Cardiac muscle cell (in vitro differentiated cells and primary cell): ENCODE measurements at places on chromosomes 16 and 17.
A peak's percentile ranks its signal among the peaks of the same experiment; 100 is the strongest.

GRCh38 chr17:42270170-42270535 lies 6.0 kb downstream of the STAT5B start:
- DNase-seq = no peak
- no peak overlapping the region for H3K4me3 ChIP-seq
- no peaks in the 10 kb centered on the region for H3K27me3 ChIP-seq
- H3K4me1 ChIP-seq = peaks cover 23% of the 10 kb centered on the region
- H3K36me3 ChIP-seq = no peaks in the 10 kb centered on the region

DNA sequence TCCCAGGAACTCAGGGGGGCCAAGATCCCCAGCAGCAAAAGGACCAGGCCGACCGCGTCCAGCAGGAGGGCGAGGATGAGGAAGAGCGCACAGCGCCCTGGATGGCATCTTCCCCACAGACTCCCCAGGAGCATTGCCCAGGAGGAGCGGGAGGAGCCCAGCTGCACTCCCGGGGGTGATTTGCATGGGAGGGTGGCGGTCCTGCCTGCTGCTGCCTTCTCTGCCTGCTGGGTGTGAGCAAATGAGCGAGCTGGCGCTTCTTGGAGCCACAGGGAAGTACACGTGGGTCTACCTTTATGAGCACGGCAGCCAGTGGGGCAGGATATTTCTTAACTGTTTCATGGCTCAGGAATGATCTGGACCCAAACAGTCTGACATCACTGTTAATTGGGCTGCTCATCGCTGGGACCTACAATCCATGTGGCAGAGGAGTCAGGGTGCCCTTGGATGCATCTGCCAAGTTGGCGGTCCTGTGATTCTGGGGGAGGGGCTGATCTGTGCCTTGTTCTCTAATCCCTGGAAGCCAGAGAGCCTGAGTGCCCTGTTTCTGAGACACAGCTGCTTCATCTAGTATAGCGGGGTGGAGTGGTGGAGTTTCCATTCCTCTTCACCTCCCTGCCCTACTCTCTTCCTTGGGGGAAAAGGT lies at the start of gene TMEM238L:
Gene TMEM238L, minus strand, starts transcription at position 270 of the 646 bp plus-strand sequence. Its CDS starts 136 bp downstream, at position 134.
- H3K4me1 ChIP-seq = no peaks in the 10 kb centered on the region
- H3K27ac ChIP-seq = no peak within 1 kb of the TSS
- no peaks in the 10 kb centered on the region for H3K27me3 ChIP-seq
- H3K36me3 ChIP-seq = no peaks in the 10 kb centered on the region
- no peak for DNase-seq
- H3K4me3 ChIP-seq = no peak within 1 kb of the TSS

GRCh38 chr17:59680314-59680713 lies 26.9 kb downstream of the PTRH2 start:
- no peak for DNase-seq
- no peaks in the 10 kb centered on the region for H3K4me1 ChIP-seq
- no peak overlapping the region for H3K4me3 ChIP-seq

GRCh38 chr16:22624800-22625533 lies 114.3 kb downstream of the NPIPB5 start:
- no peak overlapping the region for H3K27ac ChIP-seq
- H3K36me3 ChIP-seq = no peaks in the 10 kb centered on the region
- H3K27me3 ChIP-seq = no peaks in the 10 kb centered on the region
- no peak overlapping the region for H3K4me3 ChIP-seq
- H3K4me1 ChIP-seq = no peaks in the 10 kb centered on the region

DNA sequence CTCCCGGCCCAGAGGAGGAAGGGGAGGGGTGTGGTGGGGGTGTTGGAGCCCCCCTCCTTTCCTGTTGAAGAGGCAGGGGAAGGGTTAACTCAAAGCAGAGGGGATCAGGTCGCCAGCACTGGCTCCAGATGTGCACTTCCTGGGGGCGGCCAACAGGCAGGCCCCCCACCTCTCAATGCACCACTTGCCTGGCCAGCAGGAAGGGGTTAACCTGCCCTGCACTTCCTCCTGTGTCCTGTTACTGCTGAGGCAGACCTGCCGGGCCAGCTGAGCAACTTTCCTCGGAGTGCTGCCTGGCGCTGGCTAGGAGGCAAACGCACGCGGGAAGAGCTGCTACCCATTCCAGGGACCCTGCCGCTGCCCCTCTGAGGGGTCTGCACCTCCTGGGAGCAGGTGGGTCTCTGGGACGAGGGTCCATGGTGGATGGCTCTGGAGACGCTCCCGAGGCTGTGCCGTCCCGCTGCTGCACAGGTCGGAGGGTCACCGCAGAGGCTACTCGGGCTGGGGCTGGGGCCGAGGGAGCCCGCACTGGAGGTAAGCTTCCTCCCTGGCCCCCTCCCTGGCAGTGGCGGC lies at the start of gene EPN3:
Gene EPN3, plus strand, starts transcription at position 284 of the 573 bp plus-strand sequence. CDS start 3,822 bp downstream, outside the sequence.
- peak within 1 kb of the TSS; percentile 18 for H3K4me3 ChIP-seq
- H3K36me3 ChIP-seq = no peaks in the 10 kb centered on the region
- H3K27me3 ChIP-seq = peaks cover 10% of the 10 kb centered on the region
- peaks cover 28% of the 10 kb centered on the region for H3K4me1 ChIP-seq
- H3K27ac ChIP-seq = no peak within 1 kb of the TSS
- DNase-seq = peak; percentile 55
